ENCODE measurements at places on chromosomes 2 and 18.

DNA sequence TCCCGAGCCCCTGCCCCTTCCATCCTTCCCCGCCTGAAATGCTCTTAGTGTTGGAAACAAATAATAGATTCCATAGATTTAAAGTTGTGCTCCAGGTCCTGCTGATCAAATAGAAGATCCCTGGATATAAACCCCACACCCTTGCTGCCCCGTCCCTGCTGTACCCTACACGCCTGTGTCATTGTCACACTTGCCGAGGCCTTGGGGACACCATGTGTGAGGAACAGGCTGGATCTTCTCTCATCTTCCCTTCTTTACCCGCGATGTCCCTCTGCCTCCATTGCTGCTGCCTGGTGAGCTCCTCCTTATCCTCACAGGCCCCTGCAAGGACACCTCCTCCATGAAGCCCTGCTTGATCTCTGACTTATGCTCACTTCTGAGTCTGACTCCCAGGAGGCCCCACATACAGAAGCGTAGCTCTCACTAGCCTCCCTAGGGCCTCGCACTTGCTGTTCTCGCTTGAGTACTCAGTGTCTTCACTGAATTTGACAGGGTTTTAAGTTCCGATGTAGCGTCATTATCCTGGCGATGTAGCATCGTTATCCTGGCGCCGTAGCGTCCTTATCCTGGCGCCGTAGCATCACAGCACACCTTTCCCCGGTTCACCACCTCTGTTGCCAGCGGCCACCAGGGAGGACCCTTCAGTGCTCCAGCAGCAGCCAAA lies 221.9 kb downstream of the NDUFA10 start:
- DNase-seq = no peak

GRCh38 chr2:235672720-235673119 lies 178.9 kb downstream of the AGAP1 start:
- no peak for DNase-seq

- no peak for DNase-seq
Measured at GRCh38 chr18:79736846-79737245, 57.2 kb downstream of the CTDP1 start.

DNA sequence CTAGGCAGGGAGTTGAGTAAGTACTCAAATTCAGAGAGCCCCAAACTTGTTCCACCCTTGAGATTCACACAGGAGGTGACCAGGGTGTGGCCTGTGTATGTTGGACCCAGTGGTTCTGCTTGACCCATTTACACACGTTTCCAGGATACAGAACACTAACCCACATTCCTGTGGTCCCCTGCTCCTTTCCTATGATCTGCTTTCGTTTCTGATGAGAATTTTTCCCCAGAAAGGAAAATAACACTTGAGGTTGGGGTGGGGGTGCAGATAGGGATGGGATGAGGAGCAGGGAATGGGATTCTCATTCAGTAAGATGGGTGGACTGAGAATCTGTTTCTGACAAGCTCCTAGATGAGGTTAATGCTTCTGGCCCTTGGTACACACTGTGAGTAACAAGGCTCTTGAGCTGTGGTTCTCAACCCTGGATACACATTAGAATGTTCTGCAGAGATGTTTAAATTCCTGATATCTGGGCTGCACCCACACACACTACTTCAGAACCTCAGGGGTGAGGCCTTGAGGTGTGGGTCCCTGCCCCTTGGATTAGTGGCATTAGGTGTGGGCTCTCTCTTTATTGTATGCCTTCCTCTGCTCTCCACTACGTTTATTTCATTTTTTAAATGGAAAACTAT lies 58.4 kb downstream of the TPGS2 start:
- no peak for DNase-seq

- DNase-seq = no peak
Measured at GRCh38 chr18:70417847-70418246, 129.0 kb downstream of the SOCS6 start.

- no peak for DNase-seq
Measured at GRCh38 chr2:29463181-29463900, 348.1 kb downstream of the CLIP4 start.

- no peak for DNase-seq
Measured at GRCh38 chr2:150505178-150505577, 17.7 kb upstream of the RND3 start.
